Heart left ventricle (tissue), 16 donors: ENCODE measurements at places on chromosomes 5 and 9.

GRCh38 chr5:81182396-81183390 is 50.4 kb upstream of the CKMT2 start:
- DNase-seq: no peak

DNA sequence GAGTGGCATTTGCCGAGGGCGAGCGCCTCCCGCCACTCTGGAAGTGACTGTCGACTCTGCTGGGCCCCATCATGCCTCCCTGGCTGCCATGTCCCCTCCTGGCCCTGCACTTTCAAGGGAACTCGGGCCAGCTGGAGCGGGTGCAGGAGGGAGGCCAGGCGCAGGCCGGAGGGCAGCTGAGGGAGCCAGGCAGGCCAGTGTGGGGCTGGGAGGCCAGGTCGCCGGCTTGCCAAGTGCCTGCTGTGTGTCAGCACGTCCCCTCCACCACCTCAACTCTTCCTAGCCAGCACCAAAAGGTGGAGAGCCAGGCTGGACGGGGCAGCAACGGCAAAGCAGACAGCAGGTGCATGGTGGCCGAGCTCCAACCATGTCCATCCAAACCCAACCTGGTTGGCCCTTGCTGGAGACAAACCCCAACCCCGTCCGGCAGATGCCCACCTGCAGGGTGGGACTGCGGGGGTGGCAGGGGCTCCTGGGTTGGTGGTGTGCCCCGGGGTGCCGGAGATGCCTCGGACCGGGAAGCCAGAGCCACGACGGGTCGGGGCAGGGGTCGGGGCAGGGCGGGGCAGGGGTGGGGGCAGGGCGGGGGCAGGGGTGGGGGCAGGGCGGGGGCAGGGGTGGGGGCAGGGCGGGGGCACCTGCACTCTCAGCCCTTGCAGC is 36.5 kb upstream of the EGFL7 start:
- peak; percentile 41 for DNase-seq

- DNase-seq: no peak
Measured at GRCh38 chr9:87891754-87892153, 9.1 kb downstream of the SPATA31E1 start.

- peak; percentile 84 for DNase-seq
Measured at GRCh38 chr9:121550569-121551512, 51.2 kb upstream of the GGTA1 start.

DNA sequence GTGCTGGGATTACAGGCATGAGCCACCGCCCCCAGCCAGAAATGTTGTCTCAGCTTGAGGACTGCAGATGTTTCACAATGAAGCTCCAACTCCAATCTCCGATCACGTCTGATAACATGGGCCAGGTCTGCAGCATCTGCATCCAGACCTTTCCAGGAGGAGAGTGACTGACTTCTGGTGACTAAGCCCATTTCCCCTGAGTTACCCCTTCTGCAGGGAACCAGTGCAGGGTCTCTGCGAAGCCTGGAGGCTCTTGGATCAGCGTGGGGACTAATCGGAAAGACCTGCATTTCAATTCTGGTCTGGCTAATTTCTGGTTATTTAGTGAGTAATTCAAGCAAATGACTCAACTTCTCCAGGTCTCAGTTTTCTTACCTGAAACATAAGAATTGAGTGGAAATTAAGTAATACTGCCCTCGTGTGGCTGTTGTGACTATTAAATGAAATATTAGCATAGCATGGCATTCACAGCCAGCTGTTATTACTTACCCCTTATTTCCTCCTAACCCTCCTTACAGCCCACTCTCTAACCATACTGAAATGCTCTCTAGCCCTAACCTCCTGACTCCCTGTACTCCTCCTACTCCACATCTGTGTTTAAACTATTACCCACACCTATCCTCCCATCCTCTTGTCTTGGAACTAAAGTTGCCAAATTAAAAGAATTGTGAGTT is 2.2 kb upstream of the GNPDA1 start:
- no peak for DNase-seq

- DNase-seq: no peak
Measured at GRCh38 chr5:106737111-106737510, 933.6 kb downstream of the EFNA5 start.

GRCh38 chr9:26856413-26857032 is 36.1 kb downstream of the CAAP1 start:
- no peak for DNase-seq

GRCh38 chr9:15612962-15613361 is 60.1 kb downstream of the CCDC171 start:
- DNase-seq: no peak

DNA sequence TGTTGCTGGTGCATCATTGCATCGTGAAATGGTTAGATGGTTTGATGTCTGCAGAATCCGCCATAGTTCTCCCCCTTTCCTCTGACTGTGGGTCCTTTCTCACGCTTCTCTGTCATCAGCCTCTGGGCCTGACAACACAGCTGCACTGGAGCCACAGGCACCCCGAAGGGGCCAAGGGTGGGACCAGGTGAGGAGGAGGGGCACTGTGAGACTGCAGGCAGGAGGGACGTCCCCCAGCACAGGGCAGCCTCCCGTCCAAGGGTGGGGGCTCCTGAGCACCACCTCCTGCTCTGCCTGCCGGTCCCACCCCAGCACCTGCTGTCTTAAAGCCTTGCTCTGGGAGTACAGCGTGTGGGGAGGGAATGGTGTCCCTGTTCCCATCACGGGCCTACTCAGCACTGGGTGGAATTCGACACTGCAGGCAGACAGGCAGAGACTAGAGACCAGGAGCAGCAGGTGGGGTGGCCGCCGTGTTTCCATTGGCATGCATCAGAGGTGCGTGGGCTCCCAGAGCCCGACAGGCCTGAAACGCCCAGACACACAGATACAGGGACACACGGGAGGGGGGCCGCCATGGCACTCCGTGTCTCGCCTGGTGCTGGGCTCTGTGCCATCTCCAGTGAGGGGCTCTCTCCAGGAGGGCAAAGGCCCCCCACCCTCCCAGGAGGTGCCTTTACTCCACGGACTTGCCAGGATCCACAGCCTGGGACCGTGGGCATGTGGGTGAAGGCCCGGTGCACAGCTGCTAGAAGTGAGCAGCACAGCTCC is 15.0 kb downstream of the CACNA1B start:
- DNase-seq: no peak

DNA sequence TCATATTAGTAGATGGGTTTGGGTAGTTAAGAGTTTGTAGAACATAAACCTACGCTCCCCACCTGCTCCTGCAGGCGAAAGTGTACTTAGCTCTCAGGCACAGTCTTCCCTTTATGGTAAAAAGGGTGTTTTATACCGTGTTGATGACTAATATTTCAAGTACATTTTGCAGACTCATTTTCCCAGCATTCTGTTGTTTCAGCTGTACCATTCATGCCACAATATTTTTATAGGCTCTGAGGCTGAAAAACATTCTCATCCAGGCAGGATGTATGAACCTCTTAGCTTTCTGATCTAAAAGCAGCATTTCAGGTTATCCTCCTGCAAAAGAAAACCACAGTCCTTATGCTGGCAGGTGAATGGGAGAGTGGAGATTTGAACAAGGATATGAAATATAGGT is 231.4 kb downstream of the NR2F1-AS1 start:
- DNase-seq: no peak
